ENCODE measurements at places on chromosomes 3 and 15.

- peak; percentile 12 for DNase-seq
These were observed 34.3 kb downstream of the IRAK2 start for GRCh38 chr3:10198761-10199649.

GRCh38 chr3:166688665-166689064, 691.4 kb downstream of the ZBBX start:
- DNase-seq, result no peak

GRCh38 chr3:166955201-166955939, 424.7 kb downstream of the ZBBX start:
- no peak for DNase-seq

DNA sequence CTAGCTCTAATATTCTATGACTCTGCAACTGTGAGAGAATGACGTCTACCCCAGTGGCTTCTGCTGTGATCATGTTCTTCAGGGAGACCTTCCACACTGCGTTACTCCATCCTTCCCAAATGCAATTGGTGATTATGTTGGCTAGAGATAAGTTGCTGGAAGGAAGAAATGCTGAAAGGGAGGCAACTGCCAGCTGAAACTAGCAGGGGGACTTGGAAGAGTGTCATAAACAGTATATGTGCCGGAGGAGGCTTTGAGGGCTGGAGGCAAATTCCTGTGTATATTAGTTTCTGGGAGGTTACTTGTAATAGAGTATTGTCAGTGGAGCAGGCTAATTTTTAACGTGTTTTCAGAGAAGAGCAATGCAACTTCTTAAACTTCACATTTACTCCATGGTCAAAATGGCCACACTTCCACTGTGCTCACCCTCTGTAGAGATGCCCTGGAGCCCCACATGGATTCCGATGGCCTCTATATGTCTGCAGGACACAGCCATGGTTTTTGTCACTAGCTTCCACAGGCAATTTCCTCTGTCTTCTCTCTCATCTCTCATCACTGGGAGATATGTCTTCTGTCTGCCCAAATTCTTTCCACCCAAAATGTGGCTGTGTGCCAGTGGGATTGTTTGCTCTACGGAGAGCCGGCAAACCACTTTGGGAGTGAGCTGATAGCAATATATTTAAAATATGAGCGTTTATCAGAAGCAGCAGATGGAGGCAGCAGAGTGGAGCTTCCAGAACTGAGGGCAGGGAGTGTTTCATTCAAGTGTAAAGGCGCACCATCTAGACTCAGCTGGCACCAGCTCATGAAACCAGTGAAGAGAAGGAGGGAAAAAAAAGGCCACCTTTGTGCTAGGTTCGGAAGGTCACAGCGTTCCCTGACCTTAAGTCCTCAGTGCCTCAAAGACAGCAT, 13.3 kb upstream of the CD47 start:
- no peak for DNase-seq

DNA sequence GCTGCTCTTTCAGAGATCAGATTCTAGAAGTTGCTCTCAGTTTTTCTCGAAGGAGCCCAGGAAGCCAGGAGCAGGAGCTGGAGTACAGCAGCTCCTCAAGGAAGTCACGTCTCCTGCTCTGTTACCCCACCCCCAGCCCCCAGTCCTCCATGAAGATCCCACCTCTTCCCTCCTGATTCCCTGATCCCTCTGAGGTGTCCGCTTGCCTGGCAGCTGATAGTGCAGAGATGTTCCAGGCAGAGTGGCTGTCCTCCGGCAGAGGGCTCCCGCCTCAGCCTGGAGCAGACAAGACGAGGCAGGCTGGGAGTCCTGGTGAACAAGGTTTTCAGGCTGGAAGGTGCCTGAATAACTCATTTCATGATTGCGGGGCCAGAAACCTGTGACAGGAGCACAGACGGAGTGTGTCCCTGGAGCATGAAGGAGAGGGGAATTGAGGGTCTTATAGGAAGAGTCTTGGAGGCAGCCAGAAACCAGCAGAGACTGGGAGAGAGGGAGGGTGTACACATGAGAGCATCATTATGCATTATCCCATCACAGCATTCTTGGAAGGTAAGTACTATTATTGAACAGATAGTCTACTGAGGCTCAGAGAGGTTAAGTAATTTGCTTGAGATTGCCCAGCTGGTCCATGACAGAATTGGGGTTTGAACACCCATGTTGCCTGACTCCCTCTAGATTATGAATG, 1.2 kb downstream of the HRH1 start:
- peak; percentile 24 for DNase-seq

- peak; percentile 23 for DNase-seq
These were observed 21.6 kb downstream of the ACSBG1 start for GRCh38 chr15:78212546-78213424.

- no peak for DNase-seq
These were observed 81.5 kb downstream of the GAP43 start for GRCh38 chr3:115704661-115705338.

GRCh38 chr3:64815195-64815631, 127.4 kb upstream of the ADAMTS9 start:
- DNase-seq, result no peak

DNA sequence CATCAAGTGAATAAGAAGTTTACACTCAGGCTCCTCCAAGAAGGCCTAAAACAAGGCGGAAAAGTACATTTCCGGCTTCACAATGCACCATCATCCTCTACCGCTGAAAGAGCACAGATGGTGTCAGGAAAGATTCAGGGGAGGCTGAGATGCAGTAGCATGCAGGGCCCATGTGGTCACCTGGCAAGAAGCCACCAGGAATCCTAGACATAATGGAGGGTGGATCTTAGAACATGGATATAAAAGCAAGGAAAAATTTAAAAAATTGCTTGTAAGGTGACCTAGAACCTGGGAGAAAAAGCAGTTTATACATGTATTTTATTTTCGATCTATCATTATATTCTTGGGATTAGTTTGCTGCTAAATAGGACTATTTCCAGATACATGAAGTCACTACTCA, 21.9 kb upstream of the OTOL1 start:
- no peak for DNase-seq

- DNase-seq, result no peak
These were observed 85.7 kb upstream of the SOX2 start for GRCh38 chr3:181626036-181626435.

DNA sequence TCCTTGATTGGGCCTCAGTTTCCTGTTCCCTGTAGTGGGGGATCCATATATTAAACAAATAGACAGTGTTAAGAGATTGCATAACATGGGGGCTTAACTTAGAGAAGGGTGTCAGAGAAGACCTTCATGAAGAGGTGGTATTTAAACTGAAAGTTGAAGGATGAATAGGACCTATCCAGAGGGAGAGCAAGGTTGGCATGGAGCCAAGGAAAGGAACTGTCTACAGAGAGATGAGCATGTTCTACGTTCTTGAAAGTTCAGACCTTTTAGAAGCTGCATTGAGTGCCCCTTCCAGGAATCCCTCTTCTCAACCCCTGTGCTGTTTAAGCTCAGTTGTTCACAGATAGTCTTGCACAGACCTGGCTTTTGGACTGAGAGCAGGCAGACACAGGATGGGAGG, 2.4 kb downstream of the HTD2 start:
- DNase-seq, result no peak

DNA sequence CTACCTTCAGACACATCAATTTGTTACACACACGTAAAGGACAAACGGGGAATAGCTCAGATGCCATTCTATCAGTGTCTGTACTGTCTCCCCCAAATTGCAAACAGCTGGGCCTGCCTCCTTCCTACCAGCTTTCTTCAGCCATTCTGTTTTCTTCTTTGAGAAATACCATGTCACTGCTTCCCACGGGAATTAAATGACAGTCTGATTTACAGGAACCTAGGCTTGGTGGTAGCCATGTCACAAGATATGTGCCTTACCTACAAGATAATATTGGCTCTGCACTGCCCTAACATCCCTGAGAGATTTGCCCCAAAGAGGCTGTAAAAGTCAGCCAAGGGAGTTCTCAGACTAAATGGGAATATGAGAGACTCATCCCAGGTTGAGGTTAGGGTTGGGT, 308.3 kb downstream of the LRTM1 start:
- DNase-seq, result no peak

GRCh38 chr3:149339931-149340309, 6.5 kb upstream of the TM4SF18 start:
- DNase-seq, result peak; percentile 77

- DNase-seq, result no peak
These were observed 60.8 kb upstream of the GALNT15 start for GRCh38 chr3:16113704-16114103.

DNA sequence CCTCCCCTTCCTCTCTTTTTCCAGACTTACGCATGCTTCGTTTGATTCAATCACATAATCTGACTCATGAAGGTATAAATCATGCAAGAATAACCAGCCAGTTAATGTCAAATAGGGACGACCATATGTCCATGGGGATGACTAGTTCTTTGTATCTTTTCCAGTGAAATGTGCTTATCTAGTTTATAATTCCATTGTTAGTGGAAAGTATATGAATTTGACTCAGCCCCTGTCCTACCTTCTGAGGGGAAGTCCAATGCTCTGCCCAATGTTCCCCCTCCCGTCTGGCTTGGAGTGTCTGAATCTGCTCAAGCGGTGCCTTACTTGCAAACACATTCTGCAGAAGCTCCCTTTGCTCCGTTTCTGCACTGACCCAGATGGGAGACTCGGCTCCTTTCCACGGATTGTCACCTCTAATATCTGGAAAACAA, 55.0 kb upstream of the EPHB3 start:
- DNase-seq, result no peak

DNA sequence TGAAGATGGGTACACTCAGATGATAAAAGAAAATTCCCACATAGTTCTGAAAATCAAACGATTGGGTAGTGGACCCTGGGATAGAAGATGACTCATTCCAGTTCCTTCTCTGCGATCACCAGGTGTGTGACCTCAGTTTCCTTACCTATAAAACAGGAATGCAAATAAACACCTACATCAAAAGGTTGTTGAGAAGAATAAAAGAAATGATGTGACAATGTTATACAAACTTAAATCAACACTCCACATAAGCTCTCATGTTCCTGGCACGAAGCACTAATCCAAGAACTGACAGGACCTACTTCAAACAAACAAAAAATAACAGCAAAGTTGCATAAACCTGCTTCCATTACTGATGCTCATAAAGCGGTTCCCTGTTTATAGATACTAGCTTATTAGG, 69.2 kb downstream of the RORA start:
- DNase-seq, result no peak

- no peak for DNase-seq
These were observed 105.1 kb downstream of the SNRPN start for GRCh38 chr15:25059698-25060471.

DNA sequence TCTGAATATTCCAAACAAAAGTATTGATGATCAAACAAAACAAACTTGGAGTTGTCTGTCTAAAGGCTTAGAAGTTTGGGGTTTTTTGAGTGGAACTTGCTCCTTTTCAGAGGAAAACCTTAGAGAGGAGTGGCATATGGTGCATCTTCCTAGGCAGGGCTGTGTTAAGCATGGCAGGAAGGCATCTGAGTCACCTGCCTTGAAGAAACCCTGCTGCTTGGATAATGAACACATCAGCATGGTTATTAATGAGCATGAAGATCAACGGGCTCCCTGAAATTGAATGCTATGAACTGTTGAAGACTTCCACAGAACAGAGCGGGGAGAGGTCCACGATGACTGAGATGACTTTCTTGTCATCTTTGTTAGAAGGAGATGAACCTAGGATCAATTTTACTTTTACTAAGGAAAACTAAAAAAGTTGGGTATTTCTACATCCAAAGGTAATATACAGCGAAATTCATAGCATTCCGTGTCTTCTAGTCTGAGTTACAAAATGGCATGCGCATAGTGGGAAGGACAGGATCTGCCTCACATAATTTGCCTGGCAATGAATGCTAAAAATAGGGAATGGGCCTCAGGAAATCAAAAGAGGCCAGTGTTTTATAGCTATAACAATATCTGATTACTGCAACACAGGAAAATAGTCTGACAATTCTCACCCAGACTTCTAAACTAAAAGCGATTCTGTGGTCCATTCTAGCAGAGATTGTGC, 11.6 kb upstream of the TMED3 start:
- no peak for DNase-seq

DNA sequence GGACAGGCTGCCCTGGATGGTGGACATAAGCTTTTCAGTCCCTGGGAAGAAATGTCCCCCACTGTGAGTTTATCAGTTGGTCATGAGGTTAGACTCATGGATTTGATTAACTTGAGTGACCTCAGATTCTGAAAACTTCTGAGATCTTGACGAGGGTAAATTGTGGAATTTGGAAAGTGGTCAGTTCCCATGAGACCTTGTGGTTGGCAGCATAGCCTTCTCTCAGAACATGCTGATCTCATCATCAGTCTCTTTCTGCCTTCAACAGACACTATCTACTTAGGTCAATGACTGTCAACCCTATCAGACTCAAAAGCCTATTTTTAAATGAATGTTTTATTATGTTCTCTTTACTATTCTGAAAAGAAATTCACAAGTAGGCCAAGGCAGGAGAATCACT, 45.6 kb upstream of the NDUFB4 start:
- DNase-seq, result no peak

DNA sequence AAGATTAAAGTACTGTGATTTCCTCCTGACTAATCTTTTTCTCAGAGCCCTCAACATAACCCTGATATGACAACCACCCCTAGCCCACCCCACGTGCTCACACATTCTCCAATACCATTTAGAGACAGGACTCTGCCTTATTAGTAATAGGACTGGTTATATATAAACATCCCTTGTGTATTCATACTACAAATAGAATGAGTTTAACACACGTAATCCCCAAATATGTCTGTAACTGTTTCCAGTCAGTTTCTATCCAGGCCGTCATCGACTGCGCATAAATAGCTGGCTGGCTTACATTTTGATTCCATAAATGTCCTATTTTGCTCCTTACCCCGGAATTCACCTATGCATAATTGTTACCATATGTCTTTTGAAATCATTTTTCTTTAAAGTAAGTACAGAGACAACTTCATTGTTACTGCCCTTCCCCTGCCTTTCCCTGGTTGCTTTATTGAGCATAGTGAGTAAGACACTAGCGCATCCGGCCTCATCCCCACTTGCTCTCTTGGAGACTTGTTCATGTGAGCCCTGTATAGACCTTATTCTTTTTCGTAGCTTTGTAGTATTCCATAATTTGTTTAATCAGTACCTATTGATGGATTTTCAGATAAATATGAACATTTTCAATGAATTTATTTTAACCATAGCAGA, 3.5 kb upstream of the P2RY14 start:
- DNase-seq, result no peak

GRCh38 chr15:74906067-74906449, 593 bp downstream of the FAM219B start:
- no peak for DNase-seq

GRCh38 chr3:151916781-151917180, 43.3 kb downstream of the SUCNR1 start:
- DNase-seq, result no peak

GRCh38 chr3:151912028-151912427, 38.6 kb downstream of the SUCNR1 start:
- DNase-seq, result no peak
